DMS79 (cell line): ENCODE measurements at places on chromosomes 4 and X.
A peak's percentile ranks its signal among the peaks of the same experiment; 100 is the strongest.

- no peak for DNase-seq
These were observed 11.6 kb upstream of the RAB28 start for GRCh38 chr4:13495753-13496152.

DNA sequence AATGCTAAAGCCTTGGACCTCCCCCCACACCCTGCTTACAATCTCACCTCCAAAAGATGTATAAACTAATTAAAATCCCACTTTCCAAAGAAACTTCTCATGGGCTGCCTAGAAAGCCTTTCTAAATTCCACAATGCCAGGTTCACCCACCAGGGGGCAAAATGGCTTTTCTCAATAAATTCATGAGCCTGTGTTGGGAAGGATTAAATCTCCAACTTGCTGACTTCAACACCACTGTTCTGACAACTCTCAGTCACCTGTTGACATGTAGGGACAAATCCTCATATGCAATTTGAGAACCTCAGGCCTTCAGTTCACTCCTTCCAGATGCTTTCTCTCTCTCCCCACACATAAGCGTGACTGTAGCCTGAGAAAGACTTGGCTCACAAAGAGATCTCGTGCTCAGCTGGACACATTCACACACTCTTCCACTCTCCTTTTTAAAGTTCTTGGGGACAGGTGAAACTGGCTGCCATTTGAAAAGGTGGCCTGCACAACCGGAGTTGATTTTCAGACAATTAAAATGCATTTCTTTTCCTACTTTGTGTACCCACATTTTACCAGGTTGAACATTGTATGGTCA lies 88.6 kb upstream of the PRPS2 start:
- DNase-seq: no peak

GRCh38 chrX:153625271-153626024 lies 21.6 kb upstream of the DUSP9 start:
- no peak for DNase-seq

GRCh38 chr4:86928400-86929255 lies 6.2 kb upstream of the AFF1 start:
- no peak for DNase-seq

GRCh38 chrX:1561164-1561563 lies 24.2 kb upstream of the P2RY8 start:
- no peak for DNase-seq

DNA sequence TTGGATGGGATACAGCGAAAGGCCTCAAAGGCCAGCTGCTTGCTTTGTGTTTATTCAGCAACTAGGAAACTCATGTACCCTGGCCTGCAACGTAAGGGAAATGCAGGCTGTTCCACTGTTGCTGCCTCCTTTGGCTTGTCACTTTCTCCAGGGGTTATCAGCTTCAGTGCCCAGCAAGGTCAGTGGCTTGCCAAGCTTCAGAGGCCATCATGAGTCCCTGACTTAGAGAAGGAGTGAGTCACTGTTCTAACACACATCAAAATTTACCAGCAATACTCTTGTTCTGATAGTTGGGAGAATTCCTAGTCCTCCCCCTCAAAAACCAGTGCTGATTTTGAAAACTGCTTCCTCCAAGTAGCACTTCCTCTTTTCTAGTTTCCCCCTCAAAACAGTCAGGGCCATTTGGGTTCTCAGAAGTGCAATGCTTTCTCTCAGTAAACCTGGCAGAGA lies 250.8 kb downstream of the ARHGAP24 start:
- no peak for DNase-seq

DNA sequence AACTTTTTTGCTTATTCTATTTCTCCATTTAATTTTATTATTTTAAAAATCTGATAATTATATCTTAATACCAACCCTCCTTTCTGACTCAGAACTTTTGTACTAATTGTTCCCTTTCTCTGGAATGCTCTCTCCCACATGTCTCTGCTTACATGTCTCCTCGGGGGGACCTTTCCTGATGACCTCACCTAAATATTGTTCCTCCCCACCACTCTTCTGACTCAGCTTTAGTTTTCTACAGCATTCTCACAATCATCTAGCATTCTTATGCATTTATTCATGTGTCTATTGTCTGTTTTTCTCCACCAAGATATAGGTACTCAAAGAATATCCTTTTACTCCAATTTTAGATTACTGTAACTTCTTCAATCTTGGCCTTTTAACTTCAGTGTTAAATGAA lies 128.7 kb downstream of the MSL3 start:
- DNase-seq: no peak

GRCh38 chr4:121806411-121806810 lies 5.3 kb downstream of the EXOSC9 start:
- DNase-seq: no peak

DNA sequence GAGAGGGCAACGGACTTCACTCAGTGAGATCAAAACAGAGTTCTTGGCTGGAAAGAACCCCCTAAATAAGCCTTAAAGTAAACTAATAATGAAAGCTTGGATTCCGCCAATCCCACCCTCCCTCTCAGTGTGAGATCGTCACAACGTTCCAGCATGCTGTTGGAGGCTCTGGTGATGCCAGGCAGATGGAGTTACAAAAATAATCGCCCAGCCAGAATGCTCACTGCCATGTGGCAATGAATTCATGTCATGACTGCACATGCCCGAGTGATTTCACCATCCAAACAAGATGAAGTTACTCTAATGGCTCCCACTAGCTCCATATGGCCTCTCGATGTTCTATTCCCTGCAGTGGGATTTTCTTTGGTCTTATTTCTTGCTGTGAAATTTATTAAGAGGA lies 248.0 kb downstream of the SPATA18 start:
- DNase-seq: no peak

DNA sequence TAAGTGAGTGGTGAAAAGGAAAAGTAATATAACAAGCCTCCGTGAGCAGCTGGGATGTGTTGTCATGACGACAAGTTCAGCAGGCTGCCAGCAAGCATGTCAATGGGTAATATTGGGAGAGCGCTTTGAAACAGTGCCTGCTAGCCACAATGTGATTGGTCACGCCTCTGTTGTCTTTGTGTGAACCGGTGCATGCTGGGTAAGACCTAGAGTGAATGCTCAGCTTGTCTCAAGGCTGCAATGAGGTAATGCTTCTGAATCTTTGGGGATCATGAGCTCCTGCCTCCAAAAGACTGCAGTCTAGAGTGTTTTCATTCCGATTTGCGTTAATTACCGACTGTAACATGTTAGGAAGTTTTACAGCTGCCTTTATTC lies 54.9 kb downstream of the STOX2 start:
- peak; percentile 72 for DNase-seq

DNA sequence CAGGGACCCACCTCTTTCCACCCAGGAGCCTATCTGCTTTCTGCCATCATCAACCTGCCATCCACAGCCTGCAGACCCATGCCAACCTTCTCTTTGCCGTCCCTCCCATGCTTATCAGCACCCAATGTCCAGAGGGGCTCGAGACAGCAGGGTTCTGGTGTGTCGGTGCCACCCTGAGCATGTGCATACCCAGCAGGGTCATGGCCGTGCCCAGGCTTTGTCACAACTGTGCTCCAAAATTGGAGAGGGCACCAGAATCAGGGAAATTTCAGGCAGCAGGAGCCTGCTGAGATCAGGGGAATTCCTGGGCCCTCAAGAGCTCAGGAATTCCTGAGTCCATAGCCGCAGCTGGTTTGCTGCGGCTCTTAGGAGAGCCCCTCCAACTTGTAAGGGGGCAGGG lies 330.6 kb downstream of the CCSER1 start:
- no peak for DNase-seq

DNA sequence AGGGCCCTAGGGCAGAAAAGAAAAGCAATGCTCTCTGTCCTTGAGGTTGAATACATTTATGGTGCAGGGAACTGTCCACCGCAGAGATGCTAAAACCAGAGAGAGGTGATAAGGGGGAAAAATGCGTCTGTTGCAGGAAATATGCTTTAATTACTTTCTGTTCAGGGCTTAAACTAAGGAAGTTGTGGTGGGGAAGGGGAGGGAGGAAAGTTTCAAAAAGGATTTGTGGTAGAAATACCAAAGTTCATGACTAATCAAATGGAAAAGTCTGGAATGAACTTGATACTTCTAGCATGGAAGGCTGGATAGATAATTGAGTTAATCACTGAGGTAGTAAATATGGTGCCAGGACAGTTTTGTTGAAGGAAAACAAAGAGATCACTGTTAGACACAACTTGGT lies 99.0 kb downstream of the ASB9 start:
- no peak for DNase-seq

DNA sequence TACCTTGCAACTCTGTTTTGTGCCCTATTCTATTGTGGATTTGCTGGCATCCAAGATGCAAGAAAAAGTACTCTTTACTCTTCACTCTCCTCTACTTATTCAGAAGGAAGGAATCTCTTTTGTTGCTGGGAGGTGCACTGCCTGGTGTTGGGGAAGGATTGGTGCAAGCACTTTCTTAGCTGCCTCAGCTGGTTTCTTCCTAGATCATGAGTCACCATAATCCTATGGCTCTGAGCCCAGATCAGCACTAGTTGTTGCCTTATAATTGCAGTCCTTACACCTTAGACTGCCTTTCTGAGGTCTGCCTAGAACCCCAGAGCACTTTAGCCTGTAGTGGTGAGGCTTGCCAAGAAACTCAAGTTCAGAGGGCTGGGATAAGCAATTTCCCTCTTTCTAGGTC lies 37.0 kb upstream of the CT83 start:
- no peak for DNase-seq

DNA sequence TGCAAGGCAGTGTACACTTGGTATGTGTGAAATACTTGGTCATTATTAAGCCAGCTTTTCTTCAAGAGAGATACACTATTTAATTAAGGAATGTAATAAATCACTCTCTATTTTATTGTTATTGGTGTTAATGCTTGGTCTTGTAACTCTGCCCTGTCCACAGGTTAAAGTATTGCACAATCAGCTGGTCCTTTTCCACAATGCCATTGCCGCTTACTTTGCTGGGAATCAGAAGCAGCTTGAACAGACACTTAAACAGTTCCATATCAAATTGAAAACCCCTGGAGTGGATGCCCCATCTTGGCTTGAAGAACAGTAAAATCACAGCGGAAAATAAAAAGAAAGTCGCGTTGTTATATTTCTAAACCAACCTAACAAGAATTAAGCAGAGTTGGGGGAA lies 26.2 kb upstream of the FHDC1 start:
- DNase-seq: no peak

GRCh38 chr4:185276036-185276435 lies 66.6 kb downstream of the SNX25 start:
- DNase-seq: no peak

DNA sequence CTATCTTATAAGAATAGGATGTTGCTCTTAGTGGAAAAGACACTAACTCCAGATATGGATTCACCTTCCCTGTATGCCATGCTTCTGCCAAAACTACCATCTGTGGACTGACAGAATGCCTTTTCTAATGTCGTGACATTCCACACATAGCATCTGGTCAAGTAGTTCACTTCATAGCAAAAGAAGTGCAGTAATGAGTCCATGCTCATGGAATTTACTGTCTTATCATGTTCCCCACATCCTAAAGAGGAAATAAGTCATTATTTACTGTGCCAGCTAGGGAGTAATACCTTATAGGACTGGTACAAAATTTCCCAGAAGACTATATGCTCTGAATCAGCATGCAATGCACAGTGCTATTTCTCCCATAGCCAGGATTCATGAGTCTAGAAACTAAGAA lies 562.4 kb downstream of the TLL1 start:
- DNase-seq: no peak

DNA sequence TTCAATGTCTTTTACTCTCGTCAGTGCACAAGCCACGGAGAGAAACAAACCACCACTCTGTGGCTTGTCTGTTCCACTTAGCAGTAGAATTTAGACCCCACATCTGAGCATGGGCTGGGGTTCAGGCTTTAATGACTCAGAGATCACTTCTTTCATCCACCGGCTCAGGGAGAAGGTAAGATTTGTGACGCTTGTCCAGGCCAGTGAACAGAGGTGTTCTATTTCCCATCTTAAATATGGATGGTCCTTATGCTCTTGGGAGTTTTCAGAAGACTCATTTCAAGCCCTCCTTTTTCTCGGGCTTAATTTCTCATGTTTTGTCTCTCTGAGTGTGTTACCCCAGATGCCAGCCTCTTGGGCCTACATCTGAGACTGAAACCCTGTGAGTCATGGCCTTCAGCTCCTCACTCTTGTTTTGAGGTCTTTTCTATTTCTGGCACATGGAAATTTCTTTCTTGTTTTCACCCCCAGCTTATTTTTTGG lies 127.4 kb upstream of the SFRP2 start:
- no peak for DNase-seq

DNA sequence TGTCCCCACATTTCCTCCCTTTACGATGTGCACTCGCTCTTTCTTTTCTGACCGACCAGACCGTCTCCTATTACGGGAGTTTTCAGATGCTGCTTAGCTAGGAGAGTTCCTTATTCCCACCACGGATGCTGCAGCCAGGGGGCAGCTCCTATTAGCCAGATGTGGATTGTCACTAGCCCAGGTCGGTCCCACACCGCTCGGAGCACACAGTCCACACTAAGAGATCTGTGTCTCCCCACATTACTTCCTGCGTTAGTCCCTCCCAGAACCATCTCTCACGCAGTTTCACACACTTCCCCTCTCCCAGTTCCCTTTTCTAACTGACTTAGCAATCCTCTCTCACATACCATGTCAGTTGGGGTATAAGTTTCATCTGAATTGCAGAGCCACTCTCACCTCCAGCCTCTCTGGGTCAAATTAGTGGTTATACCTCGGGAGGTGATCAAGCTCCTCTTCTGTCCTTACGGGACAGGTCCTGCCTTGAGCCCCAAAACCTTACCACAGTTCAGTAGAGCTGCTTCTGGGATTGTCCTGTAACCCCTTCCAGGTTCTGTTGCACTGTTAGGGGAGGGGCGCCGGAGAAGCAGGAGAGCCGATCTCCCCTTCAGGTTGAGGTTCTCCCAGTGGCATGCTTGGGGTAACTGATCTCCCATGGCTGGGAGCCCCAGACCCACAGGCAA lies 28.2 kb downstream of the SULT1E1 start:
- DNase-seq: no peak

DNA sequence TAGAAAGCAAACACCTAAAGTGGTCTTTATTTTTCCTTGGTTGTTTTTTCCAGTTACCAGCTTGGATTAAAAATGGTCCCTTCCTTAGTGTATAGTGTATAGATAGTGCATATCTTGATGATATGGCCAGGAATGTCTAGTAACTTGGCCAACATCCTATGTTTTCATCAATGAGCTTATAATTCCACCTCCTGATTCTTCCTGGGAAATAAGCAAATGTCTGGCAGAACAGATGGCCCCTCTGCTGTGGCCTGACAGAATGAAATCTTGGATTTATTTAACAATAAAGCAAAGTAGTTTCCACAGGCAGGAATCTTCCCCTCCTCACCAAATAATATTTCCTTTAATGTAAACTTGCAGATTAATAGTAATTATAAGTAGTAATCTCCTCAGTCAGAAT lies 6.1 kb downstream of the SCARB2 start:
- DNase-seq: no peak

DNA sequence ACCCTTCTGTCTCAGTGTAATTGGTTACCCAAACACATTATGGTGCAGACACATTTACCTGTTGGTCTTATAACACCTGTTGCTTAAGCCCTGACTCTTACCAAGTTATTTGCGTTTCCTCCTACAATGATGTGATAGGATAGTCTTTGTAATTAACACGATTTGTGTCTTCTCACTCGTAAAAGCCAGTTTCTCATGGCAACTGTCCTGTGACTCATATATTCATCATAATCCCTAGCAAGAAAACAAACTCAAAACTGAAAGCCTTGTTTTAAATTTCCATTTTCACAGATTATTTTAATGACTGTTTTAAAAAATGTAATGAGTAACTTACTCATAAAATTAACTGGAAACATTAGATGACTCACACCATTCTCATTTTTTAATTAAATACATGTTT lies 495.2 kb downstream of the NLGN4X start:
- DNase-seq: no peak

- no peak for DNase-seq
These were observed 283.2 kb downstream of the DCHS2 start for GRCh38 chr4:154208424-154208823.
